ENCODE measurements at places on chromosomes 13 and 19.

DNA sequence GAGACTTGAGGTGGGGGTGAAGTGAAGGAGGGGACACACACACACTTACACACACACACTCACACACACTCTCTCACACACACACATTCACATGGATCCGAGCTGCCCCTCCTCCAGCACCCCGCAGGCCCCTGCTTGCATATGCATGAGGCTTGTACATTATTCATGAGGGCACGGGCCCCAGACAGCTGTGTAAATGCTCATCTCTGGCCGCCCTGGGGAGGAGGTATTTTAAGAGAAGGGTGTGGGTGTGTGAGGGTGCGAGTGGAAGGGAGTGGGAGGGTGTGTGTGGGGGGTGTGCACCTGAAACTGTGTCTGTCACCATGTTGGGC, 2.4 kb downstream of the NCAN start:
- no peak for DNase-seq

DNA sequence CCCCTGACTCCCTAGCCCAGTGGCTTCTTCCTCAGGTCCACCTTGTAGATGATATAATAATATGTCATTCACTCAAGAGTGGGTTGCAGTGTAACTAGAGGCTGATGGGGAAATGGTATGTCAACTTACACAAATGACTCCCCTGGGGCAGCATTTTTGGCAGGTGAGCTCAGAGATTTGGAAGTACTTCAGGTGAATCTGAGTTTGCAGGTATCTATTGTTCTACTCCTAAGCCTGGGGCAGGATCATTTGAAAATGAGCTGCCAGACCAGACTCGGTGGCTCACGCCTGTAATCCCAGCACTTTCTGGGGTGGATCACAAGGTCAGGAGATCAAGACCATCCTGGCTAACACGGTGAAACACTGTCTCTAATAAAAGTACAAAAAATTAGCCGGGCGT, 11.6 kb upstream of the CNMD start:
- no peak for DNase-seq

DNA sequence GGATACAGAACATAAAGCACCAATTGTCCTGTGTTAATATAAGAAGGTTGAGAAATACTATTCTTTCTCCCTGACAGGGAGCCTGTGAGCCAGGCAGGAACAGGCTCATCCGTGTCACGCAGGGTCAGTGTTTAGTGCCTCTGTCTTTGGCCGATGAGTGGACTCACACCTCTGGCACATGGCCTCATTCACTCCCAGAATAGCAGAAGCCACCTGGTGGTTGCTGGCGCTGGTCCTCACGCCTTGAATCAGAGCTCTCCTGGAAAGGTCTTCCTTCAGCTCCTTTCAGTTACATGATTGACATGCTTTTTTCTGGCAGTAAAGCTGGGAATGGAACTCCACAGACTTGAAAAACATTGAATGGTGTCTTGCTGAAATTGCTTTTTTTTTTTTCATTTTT, 28.1 kb upstream of the SIAH3 start:
- no peak for DNase-seq

- no peak for DNase-seq
Observed at GRCh38 chr13:32903720-32904119, 112.5 kb upstream of the KL start.

DNA sequence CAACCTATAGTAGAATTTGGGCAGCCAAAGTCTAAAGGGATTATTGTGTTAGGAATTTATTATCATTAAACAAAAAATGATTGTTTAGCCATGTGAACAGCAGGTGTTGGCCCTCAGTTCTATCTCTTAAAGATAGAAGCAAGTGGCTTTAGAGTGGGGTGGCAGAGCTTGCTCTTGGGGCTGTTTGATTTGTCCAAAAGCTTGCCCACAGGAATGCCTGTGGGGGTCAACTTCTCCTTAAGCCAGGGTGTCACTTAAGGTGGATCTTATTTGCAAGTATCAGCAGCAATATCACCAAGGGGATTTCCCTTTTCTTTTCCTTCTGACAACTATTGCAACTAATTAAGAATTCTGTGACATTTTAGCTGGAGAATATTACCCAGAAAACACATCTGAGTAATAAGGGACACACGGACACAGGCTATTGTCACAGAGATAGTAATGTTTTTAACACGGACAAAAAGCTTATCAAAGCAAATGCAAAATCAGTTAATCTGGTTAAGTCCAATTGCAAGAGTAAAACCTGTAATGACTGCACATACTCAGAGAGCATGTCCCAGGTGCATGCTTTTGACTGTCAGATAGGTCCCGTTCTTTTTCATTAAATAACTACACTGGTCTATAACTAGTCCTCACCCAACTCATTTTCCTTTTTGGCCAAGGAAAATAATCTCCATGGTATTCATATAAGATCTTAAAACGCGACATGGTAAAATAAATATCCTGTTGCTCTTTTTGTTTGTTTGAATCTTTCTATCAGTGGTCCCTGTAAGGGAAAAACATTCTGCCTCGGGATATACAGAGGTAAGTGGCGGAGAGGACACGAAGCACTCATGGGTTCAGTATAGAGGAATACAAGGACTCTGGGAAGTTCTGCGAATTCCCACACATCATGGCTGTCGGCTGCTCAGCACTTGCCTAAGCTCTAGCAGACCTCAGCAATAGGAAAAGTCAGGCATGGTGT, 172.1 kb upstream of the RFC3 start:
- no peak for DNase-seq

DNA sequence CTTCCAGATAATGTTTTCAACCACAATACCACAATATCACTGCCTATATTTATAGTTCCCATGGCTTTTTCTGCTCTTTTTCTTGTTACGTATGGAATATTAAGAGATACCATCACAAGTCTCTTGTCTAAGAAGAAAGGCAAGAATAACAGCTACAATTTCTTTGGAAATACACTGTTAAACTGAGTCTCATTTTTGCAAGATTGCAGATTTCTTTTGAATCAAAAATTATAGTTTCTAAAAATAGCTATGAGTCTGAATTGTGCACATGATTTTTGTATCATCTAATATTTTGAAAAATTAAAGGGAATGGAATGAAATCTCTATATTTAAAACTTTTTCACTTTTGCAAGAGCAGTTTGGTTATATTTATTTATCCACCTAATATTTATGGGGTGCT, 1120.8 kb downstream of the EFNB2 start:
- DNase-seq = no peak

- DNase-seq = no peak
Observed at GRCh38 chr13:53821632-53822031, 793.0 kb downstream of the OLFM4 start.

- DNase-seq = no peak
Observed at GRCh38 chr19:41566001-41566400, 10.0 kb upstream of the CEACAM21 start.

DNA sequence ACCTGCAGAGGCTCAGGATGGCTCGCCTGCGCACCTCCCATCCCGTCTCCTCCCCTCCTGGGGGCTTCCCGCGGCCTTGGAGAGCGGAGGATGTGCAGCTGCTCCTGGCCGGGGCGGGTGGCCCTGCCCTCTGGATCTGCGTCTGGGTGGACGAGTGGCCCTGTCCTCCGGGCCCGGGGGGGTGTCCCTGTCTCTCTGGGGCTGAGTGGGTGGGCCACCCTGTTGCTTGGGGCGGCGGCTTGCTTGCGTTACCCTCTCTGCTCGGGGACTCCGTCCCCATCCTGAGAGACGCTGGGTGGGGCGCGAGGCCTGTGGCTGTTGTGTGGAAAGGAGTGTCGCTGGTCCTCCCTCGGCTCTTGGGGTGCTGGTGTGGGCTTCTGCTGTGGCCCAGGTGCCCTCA, 34.6 kb downstream of the DOT1L start:
- no peak for DNase-seq

DNA sequence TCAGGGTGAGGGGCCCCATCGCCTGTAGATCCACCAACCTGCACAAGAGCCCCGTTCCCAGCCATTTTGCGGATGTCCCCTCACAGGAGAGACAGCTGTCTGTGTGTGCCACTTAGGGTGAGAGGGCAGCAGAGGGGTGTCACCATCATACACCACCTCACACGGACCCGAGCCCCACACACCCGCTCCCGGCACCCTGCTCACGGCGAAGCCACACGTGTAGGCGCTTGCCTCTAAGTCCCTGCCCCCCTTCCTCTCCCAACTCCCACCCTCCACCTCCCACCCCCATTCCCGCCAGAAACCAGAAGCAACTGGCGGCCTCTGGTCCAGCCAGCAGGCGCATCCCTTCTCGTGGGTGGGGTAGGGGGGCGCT, 4.0 kb upstream of the DPF1 start:
- no peak for DNase-seq

DNA sequence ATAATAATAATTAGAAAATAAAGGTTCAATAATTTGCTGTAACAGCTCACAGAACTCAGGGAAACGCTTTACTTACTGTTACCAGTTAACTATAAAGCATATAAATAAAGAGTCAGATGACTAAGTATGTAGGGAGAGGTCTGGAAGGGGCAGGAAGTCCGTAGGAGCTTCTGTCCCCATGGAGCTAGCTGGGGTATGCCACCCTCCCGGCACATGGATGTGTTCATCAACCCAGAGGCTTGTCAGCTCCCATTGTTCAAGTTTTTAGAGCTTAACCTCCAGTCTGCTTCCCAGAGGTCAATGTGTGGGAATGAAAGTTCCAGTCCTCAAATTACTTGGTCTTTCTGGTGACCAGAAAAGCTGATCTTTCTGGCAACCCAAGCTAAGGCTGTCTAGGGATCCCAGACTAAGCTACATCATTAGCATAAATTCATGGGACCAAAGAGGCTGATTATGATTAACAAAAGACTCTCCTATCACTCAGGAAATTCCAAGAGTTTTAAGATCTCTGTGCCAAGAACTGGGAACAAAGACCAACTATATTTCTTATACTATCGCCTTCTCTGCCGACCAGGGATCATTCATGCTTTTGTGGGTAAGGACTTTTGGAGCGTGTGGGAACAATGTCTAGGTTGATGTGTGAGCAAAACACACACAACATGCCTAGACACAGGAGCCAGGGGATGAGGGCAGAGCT, 31.7 kb upstream of the ZNF507 start:
- DNase-seq = no peak

DNA sequence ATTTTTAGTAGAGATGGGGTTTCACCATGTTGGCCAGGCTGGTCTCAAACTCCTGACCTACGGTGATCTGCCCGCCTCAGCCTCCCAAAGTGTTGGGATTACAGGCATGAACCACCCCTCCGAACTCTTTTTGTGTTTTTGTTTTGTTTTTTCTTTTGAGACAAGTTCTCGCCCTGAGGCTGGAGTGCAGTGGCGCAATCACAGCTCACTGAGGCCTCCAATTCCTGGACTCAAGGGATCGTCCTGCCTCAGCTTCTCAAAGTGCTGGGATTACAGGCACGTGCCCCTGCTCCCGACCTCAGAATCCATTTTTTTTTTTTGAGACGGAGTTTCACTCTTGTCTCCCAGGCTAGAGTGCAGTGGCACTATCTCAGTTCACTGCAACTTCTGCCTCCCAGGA, 11.4 kb downstream of the SIX5 start:
- DNase-seq = no peak

DNA sequence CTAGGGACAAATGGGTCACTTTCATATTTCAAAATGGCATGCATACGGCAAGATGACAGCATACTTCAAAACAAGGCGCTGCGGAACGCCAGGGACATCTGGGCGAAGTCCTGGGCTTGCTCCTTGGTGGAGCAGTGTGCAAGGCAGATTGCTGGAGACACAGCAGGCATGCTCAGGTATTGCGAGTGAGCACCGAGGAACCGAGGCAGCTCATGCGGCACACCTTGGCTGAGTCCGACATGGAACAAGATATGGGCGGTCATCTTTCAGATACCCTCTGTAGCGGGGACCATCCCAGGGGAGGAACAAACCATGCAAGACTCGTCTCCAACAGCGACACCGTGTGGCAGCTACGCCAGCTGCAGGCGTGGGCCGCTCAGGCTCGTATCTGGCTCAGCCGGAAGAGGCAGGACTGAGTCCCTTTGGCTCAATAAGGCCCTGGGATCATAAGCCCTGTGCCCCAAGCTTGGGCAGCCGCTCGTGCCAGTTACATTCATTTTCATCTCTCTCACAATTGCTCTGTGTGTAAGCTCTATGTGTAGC, 112.4 kb downstream of the NUFIP1 start:
- no peak for DNase-seq

GRCh38 chr13:40563350-40564125, 102.9 kb downstream of the FOXO1 start:
- DNase-seq = no peak

- DNase-seq = peak; percentile 30
Observed at GRCh38 chr19:45798995-45799517, 6.4 kb upstream of the DMWD start.

- no peak for DNase-seq
Observed at GRCh38 chr19:17450264-17451075, 2.0 kb upstream of the TMEM221 start.

GRCh38 chr13:114107686-114108081, 24.7 kb downstream of the RASA3 start:
- DNase-seq = no peak

DNA sequence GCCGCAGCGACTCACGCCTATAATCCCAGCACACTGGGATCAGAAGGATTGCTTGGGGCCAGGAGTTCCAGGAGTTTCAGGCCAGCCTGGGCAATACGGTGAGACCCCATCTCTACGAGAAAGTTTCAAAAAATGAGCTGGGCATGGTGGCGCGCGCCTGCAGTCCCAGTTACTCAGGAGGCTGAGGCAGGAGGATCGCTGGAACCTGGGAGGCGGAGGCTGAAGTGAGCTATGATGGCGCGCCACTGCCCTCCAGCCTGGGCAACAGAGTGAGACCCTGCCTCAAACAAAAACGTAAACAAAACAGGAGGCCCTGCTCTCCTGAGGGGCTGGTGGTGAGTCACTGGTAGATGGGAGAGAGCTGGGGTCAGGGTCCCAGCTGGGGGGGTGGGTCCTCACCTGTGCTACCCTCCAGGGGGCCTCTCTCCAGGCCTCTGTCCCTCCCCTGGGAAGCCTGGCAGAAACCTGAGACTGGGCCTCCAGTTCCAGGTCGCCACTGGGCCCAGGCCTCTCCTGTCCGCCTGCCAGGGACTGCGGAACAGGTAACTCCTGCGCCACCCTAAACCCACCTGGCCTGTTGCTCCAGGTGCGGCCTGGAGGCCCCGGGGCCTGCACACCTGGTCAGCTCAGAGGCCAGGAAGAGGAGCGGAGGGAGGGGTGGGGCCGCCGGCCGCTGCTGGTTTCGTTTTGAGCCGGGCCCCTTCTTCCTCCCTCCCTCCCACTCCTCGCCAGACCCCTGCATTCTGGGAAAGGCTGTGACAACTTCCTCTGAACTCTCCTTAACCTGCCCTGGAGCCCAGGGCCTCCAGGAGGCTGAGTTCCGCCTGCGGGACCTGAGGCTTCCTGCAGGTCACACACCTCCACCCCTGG, 17.2 kb upstream of the ZBTB7A start:
- no peak for DNase-seq

DNA sequence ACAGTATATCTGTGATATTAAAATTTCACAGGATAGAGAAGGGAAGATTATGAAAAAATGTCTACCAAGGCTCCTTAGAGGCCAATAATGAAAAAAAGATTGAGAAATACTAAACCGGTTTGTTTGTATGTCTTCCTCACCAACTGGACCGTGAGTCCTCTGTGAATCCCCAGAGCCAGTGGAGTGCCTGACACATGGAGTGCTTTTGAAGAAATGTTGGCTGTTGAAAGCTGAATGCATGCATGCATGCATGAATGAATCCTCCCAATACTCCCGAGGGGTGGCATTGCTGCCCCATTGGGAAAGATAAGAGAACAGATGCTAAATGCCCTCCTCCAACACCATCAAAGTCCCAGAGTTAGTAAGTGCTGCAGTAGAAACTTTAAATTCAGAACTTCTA, 152.7 kb upstream of the SERP2 start:
- no peak for DNase-seq

GRCh38 chr13:31067416-31068118, 94.1 kb downstream of the HSPH1 start:
- no peak for DNase-seq

Measured in stimulated activated CD8-positive, alpha-beta memory T cell treated with anti-CD3 and anti-CD28 coated beads, Interleukin-2, amount 100 ng/mL, for 1 hour (primary cell).